H7 (cell line): ENCODE measurements at places on chromosomes 4 and X.

DNA sequence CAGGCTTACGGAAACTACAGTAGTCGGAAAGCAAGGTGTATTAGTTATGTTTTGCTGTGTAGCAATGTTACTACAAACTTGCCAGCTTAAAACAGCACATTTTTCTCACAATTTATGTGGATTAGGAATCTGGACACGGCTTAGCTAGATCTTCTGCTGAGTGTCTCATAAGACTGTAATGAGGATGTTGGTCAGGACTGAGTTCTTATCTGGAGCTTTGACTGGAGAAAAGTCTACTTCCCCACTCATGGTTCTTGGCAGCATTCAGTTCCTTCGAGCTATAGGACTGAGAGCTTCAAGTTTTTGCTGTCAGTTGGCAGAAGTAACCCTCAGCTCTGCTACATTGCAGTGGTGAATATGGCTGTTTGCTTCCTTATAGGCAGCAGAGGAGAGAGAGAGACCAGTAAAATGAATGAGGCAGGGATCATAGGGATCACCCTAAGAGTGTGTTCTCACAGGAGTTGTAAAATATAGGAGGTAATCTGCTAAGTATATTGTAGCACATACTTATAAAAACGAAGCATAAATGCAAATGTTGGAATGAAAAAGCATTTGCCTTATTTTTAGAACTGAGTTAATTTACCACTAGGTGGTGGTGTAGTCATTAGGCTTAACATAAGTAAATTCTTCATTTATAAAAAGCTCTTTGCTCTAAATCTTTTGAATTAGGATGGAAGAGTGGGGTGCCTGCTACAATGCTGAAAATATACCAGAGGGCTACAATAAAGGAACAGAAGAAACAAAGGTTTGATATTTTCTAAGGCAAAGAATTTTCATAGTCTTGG, 38.6 kb downstream of the ALG13 start:
- DNase-seq, result no peak

DNA sequence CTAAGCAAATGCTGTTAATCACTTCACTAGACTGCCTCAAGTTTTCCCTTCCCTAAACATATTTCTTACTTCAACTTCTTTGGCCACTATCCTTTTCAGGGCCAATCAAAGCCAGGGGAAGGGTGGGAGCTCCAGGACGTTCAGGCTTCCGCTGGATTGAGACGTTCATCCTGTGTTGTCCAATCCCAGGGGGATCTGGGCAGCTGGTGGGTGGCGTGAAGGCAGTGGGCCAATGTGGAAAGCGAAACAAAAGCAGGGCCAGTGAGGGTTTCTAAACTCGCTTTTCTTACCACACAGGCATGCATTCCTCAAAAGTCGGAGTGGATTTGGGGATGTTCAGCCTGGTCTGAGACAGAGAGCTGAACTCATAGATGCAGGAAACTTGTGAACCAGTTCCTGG, 7.6 kb downstream of the CXCL13 start:
- DNase-seq, result no peak

DNA sequence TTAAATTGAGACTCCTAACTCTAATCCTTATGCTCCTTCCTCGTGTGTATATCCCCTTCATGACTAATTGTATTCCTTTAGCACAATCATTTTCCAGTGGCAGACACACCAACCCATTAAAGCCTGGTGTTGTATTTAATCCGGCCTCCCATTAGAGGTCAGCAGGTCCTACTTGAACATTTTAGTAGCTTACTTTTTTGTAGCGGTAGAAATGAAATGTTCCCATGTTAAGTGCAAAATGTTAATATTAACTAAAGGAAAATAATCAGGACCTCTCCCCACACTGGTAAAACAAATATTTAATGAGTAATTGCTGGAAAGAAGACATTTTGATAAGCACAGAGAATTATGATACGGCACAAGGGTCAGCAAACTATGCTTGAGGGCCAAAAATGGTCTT, 3.4 kb downstream of the RAB33B start:
- DNase-seq, result no peak

DNA sequence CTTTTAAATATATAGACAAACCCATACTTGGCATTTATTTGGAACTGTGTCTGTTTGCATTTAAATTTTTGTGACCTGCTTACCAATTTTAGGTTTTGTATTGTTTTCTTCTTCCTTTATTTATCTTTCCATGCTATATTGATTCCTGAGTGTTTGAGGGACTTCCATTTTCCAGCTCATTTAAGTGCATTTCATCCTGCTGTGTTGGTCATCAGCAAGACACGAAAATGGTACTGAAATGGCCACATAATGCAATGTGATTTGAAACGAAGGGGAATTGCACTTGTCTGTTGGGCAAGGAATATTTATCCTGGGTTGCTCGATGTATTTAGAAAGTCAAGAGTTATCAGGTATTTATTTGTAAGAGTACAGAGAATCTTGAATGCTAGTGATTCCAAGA, 524.3 kb upstream of the MAGEB2 start:
- no peak for DNase-seq

GRCh38 chr4:136121426-136121825, 1410.9 kb downstream of the PCDH18 start:
- DNase-seq, result no peak

- DNase-seq, result no peak
Observed at GRCh38 chr4:89703829-89704590, 133.0 kb downstream of the SNCA start.

- no peak for DNase-seq
Observed at GRCh38 chr4:151322570-151322969, 2.8 kb downstream of the SH3D19 start.

DNA sequence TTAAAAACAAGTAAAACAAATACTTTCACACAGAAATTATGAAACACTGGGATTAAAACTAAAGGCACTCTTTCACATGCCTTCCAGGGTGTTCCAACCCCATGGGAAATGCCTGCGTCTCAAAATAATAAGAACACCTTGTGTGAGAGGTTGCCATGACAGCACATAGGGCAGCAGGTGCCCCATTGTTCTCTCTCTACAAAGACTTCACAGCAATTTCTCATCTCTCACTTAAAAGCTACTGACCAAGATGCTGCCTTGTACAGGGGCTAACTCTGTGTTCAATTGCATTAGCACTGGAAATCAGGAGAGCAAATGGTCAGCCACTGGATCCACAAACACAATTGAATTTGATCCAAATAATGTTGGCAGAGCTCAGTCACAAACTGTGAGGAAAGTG, 102.5 kb upstream of the GALNTL6 start:
- no peak for DNase-seq

- DNase-seq, result peak; percentile 24
Observed at GRCh38 chr4:105122350-105122749, 24.3 kb upstream of the TET2 start.

DNA sequence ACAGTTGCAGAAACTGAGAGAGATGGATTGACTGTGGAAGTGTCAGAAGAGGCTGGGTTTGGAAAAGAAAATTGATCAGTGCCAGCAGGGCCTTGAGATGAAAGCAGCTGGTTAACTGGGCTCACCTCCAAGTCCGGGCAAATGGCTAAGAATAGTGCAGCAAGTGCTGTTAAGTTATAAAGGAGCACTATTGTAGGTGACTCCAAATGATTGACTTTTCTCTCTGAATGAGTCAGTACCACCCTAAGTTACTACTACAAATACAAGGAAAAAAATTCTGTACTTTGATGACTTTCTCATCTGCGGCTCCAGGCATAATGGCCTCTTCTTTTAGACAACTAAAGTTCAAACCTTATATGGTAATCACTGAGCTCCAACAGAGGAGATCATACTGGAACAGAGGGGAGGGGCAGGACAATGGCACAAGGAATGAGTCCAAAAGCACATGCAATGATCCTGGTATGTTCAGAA, 733.4 kb upstream of the INTU start:
- no peak for DNase-seq

GRCh38 chrX:39149761-39150160, 348.5 kb downstream of the MID1IP1 start:
- DNase-seq, result peak; percentile 49

DNA sequence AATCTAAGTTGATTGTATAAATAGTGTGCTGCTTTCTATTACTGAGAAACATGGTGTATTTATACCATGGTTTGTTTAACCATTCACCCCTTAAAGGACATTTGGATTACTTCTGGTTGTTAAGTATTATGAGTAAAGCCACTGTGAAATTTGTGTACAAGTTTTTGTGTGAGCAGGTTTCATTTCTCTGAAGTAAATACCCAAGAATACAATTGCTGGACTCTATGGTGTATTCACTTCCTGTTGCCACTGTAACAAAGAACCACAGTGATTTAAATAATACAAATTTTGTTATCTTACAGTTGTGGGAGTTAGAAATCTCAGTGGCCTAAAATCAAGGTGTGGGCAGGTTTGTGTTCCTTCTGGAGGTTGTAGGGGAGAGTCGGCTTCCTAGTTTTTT, 869.6 kb downstream of the CCSER1 start:
- no peak for DNase-seq

DNA sequence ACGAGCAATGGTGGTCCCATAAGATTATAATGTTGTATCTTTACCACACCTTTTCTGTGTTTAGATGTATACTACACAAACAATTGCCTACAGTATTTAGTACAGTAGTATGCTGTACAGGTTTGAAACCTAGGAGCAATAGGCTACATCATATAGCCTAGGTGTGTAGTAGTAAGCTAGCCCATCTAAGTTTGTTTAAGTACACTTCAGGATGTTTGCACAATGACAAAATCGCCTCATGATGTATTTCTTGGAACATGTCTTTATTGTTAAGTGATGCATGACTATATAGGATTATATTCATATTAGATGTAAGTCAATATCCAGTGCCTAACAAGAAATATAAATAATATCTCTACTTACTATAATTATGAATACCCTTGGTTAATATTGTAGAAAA, 104.6 kb downstream of the SLC10A6 start:
- DNase-seq, result no peak

DNA sequence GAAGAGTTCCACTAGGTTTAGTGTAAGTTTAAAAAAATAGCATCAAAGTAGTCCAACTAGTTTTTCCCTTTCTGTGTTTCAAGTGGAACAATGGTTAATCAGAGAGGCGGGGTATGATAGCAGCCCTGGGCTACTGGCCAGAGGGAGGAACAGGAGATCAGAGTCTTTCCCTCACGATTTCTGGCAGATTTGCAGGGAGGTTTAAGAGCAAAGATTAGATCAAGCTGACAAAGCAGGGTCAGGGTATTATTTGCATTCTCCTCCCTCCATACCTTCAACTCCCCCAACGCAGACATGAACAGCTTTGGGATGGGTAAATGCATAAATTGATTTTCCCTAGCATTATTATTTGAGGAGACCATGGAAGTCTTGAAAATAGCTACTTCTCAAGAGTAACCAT, 277.6 kb upstream of the DIAPH2 start:
- DNase-seq, result no peak

DNA sequence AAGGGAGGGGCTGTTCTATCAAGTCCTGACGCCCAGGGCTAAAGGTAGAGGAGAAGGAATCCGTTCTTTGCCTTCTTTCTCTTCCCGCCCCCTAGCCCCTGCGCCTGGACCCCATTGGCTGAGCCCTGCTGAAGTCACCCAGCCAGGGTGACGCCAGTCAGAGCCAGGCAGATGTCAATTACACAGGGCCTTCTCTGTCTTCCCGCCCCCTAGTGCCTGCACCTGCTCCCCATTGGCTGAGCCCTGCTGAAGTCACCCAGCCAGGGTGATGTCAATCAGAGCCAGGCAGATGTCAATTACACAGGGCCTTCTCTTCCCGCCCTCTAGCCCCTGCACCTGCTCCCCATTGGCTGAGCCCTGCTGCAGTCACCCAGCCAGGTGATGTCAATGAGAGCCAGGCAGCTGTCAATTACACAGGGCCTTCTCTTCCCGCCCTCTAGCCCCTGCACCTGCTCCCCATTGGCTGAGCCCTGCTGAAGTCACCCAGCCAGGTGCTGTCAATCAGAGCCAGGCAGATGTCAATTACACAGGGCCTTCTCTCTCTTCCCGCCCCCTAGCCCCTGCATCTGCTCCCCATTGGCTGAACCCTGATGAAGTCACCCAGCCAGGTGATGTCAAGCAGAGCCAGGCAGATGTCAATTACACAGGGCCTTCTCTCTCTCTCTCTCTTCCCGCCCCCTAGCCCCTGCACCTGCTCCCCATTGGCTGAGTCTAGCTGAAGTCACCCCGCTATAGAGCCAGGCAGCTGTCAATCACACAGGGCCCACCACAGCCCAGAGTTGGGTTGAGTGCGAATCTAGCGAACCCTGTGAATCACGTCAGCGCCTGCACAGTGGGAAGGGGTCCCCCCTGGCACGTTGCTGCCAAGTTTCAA, 46.4 kb downstream of the ASMT start:
- DNase-seq, result peak; percentile 92

GRCh38 chr4:16082426-16083240, 1.2 kb downstream of the PROM1 start:
- peak; percentile 92 for DNase-seq

DNA sequence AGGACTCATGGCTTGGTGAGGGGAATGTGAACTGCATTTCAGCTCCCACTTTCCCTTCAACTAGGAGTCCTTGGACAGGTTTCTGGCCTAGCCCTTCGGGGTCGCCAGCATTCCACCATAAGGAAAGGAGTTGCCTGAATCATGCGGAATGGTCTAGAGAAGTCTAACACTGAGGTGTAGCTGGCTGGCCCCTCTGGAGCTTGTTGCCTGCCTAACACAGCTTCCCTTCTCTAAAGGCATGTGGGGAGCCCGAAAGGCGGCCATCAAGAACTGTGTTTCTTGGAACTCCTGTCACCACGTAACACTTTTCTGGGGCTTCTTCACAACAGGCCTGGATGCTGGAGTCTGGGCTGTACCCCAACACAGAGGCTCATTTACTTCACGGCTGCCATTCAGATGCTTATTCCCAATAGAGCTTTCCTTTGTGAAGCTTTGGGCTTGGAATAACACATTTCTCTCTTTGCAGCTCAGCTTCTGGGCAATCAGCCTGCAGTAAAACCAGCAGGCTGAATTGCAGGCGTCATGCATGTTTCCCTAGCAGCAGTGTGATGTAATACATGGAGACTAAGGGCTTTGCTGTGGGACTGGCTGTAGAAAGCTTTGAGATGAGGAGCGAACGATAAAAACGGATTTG, 5.4 kb downstream of the GABRQ start:
- DNase-seq, result no peak

GRCh38 chr4:40164459-40164858, 32.4 kb upstream of the RHOH start:
- no peak for DNase-seq

GRCh38 chr4:114321366-114321765, 277.2 kb upstream of the UGT8 start:
- DNase-seq, result no peak
